Lower lobe of right lung (tissue), 2 donors: ENCODE measurements at places on chromosomes 1 and 21. TPM values are rescaled to one million over a fixed set of nuclear protein-coding genes. Genes with fewer than 3 reads are reported as not detected.
A peak's percentile ranks its signal among the peaks of the same experiment; 100 is the strongest.

The SLC5A9 gene
- 8.2 TPM for total RNA-seq

The ZNF691 gene
- 11.9 TPM for total RNA-seq

The SPRR4 gene
- total RNA-seq: not detected

The PKLR gene
- not detected for total RNA-seq

The B3GALT2 gene
- total RNA-seq: 3.8 TPM

The LCE1B gene
- total RNA-seq: not detected

DNA sequence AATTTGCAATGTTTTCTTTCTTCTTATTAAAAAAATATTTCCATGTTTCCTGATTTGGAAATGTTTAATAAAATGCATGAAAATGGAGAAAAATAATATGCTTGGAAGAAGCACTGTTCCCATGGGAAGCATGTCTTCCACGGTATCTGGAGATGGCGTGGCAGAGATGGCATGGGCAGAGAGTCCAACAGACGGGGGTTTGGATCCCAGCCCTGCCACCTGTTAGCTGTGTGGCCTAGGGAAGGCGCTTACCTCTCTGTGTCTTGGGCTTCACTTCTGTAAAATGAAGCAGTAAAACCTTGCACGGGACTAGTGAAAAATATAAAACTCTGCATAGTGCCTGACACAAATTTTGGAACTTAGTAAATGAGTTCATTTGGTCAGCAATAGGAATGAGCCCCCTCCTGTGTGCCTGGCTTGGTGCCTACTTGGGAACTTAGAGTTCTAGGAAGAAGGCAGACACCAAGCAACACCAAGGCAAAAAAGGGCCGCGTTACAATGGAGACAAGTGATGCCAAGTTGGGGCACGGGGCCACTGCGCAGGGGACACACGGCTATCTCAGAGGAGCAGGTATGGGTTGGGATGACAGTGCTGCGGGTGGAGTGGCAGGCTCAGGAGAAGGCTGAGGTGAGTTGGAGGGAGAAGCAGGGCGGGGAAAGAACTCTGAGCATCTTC is 124.2 kb downstream of the KCNN3 start:
- H3K27ac ChIP-seq: no peak overlapping the region
- peaks cover 18% of the 10 kb centered on the region for H3K4me1 ChIP-seq
- H3K36me3 ChIP-seq: no peaks in the 10 kb centered on the region
- H3K27me3 ChIP-seq: no peaks in the 10 kb centered on the region

DNA sequence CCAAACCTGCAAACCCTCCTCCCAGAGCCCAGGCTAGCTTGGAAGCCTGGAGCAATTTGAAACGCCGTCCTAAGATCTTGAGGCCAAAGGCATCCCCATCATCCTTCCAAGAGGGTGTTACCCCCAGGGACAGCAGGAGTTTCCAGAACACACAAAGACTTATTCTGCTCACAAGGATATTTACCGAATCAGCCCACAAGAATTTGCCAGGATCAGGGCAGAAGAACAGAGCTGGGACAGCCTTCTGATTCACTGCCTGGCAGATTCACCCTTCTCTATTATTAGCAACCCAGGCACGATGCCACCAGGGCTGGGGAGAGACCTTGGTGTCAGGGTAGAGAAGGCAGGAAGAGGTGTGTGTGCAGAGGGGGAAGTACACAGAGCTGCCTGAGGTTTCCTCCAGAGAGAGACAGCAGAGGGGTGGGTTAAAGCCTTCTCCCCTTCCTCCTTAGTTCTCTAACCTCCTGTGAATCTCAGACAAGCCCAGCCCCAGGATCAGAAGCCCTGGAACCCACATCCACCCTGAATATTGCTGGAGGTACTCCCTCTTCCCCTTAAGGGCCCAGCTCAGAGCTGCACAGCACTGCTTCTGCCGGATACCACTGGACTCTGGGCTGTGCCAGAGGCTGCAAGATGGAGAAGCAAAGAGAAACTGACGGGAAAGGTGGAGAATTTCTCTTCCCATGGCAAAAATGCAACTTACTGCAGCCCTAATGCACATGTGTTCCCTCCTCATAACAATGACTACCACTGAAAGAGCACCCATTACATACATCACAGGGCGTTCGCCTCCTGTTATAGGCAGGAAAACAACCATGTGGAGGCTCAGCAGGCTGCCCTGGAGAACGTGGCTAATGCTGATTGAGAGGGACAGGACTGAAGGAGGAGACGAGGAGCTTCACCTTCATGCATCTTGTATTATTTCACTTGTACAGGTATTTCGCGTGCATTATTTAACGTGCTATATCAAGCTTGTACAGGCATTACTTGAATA is 61.8 kb downstream of the ITPKB start:
- no peak for DNase-seq
- peak overlapping the region; percentile 66 for H3K27ac ChIP-seq
- peaks cover 90% of the 10 kb centered on the region for H3K4me1 ChIP-seq
- H3K27me3 ChIP-seq: no peaks in the 10 kb centered on the region

DNA sequence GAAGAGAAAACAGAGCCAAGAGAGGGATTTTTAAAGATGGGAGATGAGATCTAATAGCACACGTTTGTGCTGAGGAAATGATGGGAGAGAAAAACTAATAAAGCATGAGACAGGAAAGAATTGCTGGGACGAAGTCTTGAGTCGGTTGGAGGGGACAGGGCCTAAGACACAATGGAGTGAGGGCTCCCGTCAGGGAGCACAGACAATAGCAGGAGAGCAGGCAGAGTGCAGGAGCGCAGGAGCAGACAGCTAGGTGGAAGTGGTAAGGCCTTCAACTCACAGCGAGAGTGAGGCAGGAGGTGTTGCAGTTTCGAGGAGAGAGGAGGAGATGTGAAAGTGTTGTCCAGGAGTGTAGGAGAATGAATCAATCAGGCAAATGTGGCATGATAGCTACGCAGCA is 59.9 kb upstream of the SOX13 start:
- H3K36me3 ChIP-seq: no peaks in the 10 kb centered on the region
- H3K27ac ChIP-seq: no peak overlapping the region
- H3K4me1 ChIP-seq: no peaks in the 10 kb centered on the region
- no peak for DNase-seq
- H3K4me3 ChIP-seq: no peak overlapping the region

- H3K27ac ChIP-seq: no peak overlapping the region
- DNase-seq: no peak
- no peak overlapping the region for H3K4me3 ChIP-seq
- H3K4me1 ChIP-seq: no peaks in the 10 kb centered on the region
These were observed 59.4 kb downstream of the PAPPA2 start for GRCh38 chr1:176522310-176522845.

GRCh38 chr21:27813344-27813743 is 846.5 kb upstream of the ADAMTS5 start:
- H3K36me3 ChIP-seq: no peaks in the 10 kb centered on the region
- H3K27ac ChIP-seq: no peak overlapping the region

- no peak overlapping the region for H3K4me3 ChIP-seq
- H3K27me3 ChIP-seq: no peaks in the 10 kb centered on the region
- no peak overlapping the region for H3K27ac ChIP-seq
These were observed 272.0 kb downstream of the HHIPL2 start for GRCh38 chr1:222275729-222276465.

GRCh38 chr1:53031732-53032131 is 30.3 kb upstream of the PODN start:
- no peak for DNase-seq
- H3K27ac ChIP-seq: no peak overlapping the region
- H3K27me3 ChIP-seq: no peaks in the 10 kb centered on the region
- H3K4me3 ChIP-seq: no peak overlapping the region
- no peaks in the 10 kb centered on the region for H3K4me1 ChIP-seq

GRCh38 chr1:233735331-233735730 is 121.4 kb downstream of the KCNK1 start:
- no peak for DNase-seq
- H3K4me1 ChIP-seq: no peaks in the 10 kb centered on the region
- no peak overlapping the region for H3K27ac ChIP-seq
- H3K36me3 ChIP-seq: no peaks in the 10 kb centered on the region

DNA sequence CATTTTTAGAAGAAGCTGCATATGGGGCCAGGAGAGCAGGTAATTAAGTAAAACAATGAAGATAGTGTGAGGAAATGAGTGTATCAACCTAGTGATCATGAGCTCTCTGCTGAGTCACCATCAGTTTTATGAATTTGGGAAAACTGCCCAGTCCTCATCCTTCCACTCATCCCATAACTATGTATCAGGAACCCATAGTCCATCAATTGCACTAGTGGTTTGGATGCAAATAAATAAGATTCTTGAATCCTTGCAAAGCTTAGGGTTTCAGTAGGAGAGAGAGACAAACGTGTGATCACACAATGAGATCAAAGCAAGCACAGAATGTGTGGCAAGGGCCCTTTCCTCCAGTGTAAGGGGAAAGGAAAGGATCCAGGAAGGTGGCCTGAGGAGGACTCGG is 145.6 kb downstream of the ZZZ3 start:
- no peak overlapping the region for H3K27ac ChIP-seq
- DNase-seq: no peak
- H3K4me3 ChIP-seq: no peak overlapping the region
- peaks cover 16% of the 10 kb centered on the region for H3K4me1 ChIP-seq
- H3K27me3 ChIP-seq: no peaks in the 10 kb centered on the region
- no peaks in the 10 kb centered on the region for H3K36me3 ChIP-seq

- no peaks in the 10 kb centered on the region for H3K36me3 ChIP-seq
- no peak overlapping the region for H3K27ac ChIP-seq
- peak; percentile 81 for DNase-seq
- peaks cover 28% of the 10 kb centered on the region for H3K4me1 ChIP-seq
These were observed 4.0 kb upstream of the GPR3 start for GRCh38 chr1:27388337-27389005.

DNA sequence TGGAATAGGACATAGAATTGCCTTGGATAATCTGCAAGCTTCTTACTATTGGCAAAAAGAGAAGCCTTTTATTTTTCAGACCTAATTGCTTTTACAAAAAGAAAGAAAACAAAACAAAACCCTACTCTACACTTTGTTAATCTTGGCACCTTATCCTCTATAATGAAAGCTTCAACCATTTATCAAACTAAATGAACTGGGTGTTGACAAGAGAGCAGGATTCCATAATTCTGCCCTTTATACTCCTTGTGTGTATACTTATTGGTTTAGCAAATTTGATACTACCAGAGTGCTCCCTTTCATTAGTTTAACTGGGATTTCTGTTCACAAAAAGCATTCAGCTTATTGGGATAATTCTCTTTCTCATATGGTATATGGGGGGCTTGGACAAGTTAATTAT is 3.0 kb upstream of the TMCC2 start:
- DNase-seq: no peak
- no peak overlapping the region for H3K27ac ChIP-seq
- no peak overlapping the region for H3K4me3 ChIP-seq
- H3K36me3 ChIP-seq: no peaks in the 10 kb centered on the region
- H3K27me3 ChIP-seq: no peaks in the 10 kb centered on the region
